Uterus (tissue), 4 donors: ENCODE measurements at places on chromosomes 16 and 17. TPM values are rescaled to one million over a fixed set of nuclear protein-coding genes. Genes with fewer than 3 reads are reported as not detected.

The MMP28 gene
- total RNA-seq: 2.9 TPM

The CDC42EP4 gene
- total RNA-seq: 26.6 TPM

The ITGAL gene
- total RNA-seq: 4.7 TPM

GRCh38 chr17:5405400-5405799 lies 14.1 kb downstream of the NUP88 start:
- DNase-seq: no peak

GRCh38 chr16:52078716-52079655 lies 468.0 kb downstream of the TOX3 start:
- no peak for DNase-seq

- DNase-seq: no peak
These were observed 20.5 kb downstream of the GRB7 start for GRCh38 chr17:39757931-39758873.

GRCh38 chr17:58150394-58150793 lies 2.2 kb downstream of the OR4D1 start:
- DNase-seq: no peak

- no peak for DNase-seq
These were observed 106.3 kb upstream of the SIAH1 start for GRCh38 chr16:48491517-48491916.
